ENCODE measurements at places on chromosomes 7 and 10. TPM values are rescaled to one million over a fixed set of nuclear protein-coding genes. Genes with fewer than 3 reads are reported as not detected.

The MKLN1 gene
- total RNA-seq = 36.5 TPM

The RPEL1 gene
- total RNA-seq = under 0.01 TPM

The OLAH gene
- total RNA-seq = not detected

The CDC14C gene
- not detected for total RNA-seq

The KCNIP2 gene
- total RNA-seq = 2.0 TPM

The WEE2 gene
- not detected for total RNA-seq

The CHN2 gene
- total RNA-seq = 2.6 TPM

The NODAL gene
- total RNA-seq = not detected

All from melanocyte of skin (primary cell).